ENCODE measurements at places on chromosomes 6 and 20.

DNA sequence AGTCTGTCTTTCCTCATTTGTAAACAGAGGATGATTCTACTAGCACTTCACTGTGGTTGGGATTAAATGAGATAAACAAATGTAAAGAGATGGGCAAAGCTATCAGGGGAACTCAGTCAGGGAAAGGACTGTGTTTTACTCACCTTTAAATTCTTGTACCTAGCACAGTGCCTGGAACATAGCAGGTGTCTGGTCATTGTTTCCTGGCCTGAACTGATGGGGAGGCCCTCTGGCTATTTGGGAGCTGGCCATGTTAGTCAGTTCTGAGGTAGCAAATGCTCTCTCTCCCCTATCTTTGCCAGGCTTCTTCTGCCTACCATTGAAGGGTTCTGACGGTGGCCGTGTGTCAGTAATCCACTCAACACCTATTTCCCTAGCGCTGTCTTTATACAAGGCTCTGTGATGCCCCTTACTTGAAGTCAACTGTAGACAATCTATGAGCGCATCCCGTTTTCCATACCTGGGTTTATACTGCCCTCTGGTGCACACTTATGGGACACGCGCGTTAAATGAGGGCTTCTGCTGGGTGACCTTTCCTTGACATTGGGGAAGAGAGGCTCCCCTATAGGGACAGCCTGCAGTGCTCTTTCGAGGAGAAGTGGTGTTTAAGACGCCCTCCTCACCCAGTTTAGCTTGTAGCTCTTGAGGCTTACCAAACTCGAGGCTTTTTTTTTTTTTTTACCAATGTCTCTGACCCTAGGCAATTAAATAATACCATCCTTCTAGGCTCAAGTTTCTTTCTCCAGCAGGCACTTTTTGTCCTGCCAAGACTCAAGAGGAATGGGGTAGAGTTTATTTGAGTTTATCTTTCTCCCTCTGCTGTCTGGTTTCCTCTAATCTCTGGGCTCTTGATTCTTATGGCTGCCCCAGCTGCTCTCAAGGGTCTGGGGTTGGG is 4.0 kb upstream of the SPATS1 start:
- peak; percentile 41 for DNase-seq

DNA sequence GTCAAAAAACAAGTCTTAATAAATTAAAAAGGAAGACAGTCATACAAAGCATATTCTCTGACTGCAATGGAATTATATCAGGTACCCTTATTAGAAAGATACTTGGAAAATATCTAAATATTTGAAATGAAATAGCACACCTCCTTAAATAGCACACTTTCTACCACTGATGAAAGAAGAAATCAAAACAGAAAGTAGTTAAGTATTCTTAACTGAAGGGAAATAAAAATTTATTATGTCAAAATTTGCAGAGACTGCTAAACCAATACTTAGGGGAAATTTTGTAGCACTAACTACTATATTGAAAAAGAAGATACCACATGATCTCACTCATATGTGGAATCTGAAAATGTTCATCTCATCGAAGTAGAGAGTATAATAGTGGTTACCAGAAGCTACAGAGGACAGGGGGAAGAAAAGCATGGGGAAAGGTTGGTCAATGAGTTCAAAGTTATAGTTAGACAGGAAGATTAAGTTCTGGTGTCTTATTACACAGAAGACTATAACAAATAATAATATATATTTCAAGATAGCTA is 112.2 kb downstream of the ASCC3 start:
- DNase-seq: no peak

- DNase-seq: no peak
These were observed 381.9 kb downstream of the THBS2 start for GRCh38 chr6:168871642-168872315.

- no peak for DNase-seq
These were observed 30.0 kb downstream of the SLC22A16 start for GRCh38 chr6:110446405-110446804.

GRCh38 chr20:64035933-64036345 is at the start of gene C20orf204:
Gene C20orf204, plus strand, starts transcription at chr20:64036182. Its CDS starts 142 bp downstream, at chr20:64036324.
- DNase-seq: no peak

- DNase-seq: no peak
These were observed 618.0 kb downstream of the PRKN start for GRCh38 chr6:162109480-162110050.

DNA sequence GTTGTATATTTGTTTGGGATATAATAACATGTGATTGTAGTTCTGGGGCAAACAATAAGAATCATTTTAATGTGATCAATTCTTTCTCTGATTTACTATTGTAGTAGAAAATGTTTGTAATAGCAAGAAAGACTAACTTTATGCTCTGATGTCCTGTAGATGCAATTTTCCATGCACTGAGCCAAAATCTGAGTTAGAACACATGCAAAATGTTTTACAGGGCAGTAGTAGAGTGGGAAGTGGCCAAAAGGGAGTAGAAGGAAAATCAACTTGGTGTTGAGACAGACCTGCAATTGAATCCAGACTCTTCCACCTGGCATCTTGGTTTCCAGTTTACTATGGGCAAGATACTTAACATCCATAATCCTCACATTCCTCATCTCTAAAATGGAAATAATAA is 93.5 kb upstream of the BMP5 start:
- DNase-seq: no peak

All from T follicular helper cell (primary cell).